ENCODE measurements at places on chromosomes 7 and 10. TPM values are rescaled to one million over a fixed set of nuclear protein-coding genes. Genes with fewer than 3 reads are reported as not detected.

- no peak for DNase-seq
- no peaks in the 10 kb centered on the region for H3K36me3 ChIP-seq
- H3K27me3 ChIP-seq: no peaks in the 10 kb centered on the region
- H3K4me3 ChIP-seq: no peak overlapping the region
- peak overlapping the region; percentile 72 for H3K27ac ChIP-seq
Measured at GRCh38 chr10:29598851-29599311, 35.9 kb downstream of the SVIL start.

The ARHGEF5 gene
- 31.8 TPM for total RNA-seq

The ADIRF gene
- total RNA-seq: 1,074 TPM

- H3K4me1 ChIP-seq: no peaks in the 10 kb centered on the region
- no peaks in the 10 kb centered on the region for H3K27me3 ChIP-seq
- H3K36me3 ChIP-seq: no peaks in the 10 kb centered on the region
- no peak overlapping the region for H3K27ac ChIP-seq
- DNase-seq: no peak
- no peak overlapping the region for H3K4me3 ChIP-seq
Measured at GRCh38 chr7:78712111-78712510, 741.4 kb downstream of the MAGI2 start.

DNA sequence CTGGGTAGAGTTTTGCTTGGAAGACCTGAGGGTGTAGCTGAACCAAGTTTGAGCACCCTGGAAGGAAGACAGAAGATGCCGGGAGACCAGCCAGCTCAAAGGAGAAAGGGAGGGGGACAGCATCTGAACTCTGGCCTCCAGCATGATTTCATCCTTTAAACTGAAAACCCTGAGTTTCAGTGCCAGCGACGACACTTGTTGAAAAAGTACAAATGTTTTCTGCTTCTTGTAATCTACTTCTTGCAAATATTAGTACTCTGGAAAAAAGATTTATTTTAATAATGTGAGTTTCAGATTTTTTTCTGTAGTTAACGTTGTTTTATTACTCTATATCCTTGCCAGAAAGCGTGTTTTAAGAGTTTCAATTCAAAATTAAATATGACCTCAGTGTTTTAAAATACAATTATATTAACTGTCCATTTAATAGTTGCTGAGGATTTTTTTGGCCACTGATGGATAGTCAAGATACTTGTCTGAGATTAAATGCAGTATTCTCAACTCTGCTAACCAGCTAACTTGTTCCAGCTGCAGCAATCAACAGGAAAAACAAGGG, 227.7 kb downstream of the MGMT start:
- H3K4me3 ChIP-seq: peak overlapping the region; percentile 11
- peak; percentile 27 for DNase-seq
- H3K4me1 ChIP-seq: peaks cover 15% of the 10 kb centered on the region
- H3K36me3 ChIP-seq: no peaks in the 10 kb centered on the region

The ASIC3 gene
- total RNA-seq: 1.3 TPM

The LEP gene
- total RNA-seq: 41.6 TPM

DNA sequence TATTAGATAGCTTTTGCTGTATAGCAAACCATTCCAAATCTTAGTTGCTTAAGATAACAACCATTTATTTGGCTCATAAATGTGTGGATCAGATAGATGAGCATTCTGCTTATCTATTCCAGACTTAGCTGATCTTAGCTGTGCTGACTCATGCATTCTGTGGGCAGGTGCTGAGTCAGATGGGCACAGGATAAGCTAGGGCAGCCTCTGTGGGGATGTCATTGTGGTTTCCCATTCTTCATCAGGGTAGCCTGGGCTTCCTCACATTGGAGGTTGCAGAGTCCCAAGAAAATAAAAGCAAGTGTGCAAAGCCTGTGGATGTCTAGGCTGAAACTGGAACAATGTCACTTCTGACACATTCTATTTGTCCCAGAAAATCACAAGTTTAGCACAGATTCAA, 917.0 kb downstream of the TYW1 start:
- no peak for DNase-seq
- no peaks in the 10 kb centered on the region for H3K27me3 ChIP-seq
- H3K4me1 ChIP-seq: no peaks in the 10 kb centered on the region
- no peak overlapping the region for H3K27ac ChIP-seq

DNA sequence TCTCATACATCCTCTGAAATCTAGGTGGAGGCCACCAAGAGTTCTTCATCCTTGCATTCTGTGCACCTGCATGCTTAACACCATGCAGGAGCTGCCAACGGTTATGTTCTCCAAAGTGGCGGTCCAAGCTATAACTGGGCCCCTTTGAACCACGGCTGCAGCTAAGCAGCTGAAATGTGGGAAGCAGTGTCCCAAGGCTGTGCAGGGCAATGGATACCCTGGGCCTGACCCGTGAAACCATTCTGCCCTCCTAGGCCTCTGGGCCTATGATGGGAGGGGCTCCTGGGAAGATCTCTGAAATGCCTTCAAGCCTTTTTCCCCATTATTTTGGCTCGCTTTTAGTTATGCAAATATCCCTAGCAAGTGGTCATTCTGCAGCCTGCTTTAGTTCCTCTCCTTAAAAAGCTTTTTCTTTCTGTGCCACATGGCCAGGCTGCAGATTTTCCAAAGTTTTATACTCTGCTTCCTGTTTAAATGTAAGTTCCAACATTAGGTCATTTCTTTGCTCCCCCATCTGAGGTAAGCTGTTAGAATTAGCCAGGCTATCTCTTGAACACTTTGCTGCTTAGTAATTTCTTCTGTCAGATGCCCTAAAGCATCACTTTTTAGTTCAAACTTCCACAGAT, 7.7 kb upstream of the GTPBP4 start:
- H3K27ac ChIP-seq: no peak overlapping the region
- H3K36me3 ChIP-seq: no peaks in the 10 kb centered on the region
- DNase-seq: no peak
- no peak overlapping the region for H3K4me3 ChIP-seq
- H3K4me1 ChIP-seq: no peaks in the 10 kb centered on the region
- H3K27me3 ChIP-seq: no peaks in the 10 kb centered on the region

GRCh38 chr7:14125998-14126397, 136.5 kb upstream of the ETV1 start:
- H3K4me1 ChIP-seq: no peaks in the 10 kb centered on the region
- no peak overlapping the region for H3K4me3 ChIP-seq
- H3K27me3 ChIP-seq: no peaks in the 10 kb centered on the region

GRCh38 chr7:22662036-22662435, 65.0 kb upstream of the IL6 start:
- H3K36me3 ChIP-seq: no peaks in the 10 kb centered on the region
- no peaks in the 10 kb centered on the region for H3K4me1 ChIP-seq
- H3K4me3 ChIP-seq: no peak overlapping the region
- no peaks in the 10 kb centered on the region for H3K27me3 ChIP-seq
- no peak for DNase-seq
- no peak overlapping the region for H3K27ac ChIP-seq

The NOLC1 gene
- 65.5 TPM for total RNA-seq

DNA sequence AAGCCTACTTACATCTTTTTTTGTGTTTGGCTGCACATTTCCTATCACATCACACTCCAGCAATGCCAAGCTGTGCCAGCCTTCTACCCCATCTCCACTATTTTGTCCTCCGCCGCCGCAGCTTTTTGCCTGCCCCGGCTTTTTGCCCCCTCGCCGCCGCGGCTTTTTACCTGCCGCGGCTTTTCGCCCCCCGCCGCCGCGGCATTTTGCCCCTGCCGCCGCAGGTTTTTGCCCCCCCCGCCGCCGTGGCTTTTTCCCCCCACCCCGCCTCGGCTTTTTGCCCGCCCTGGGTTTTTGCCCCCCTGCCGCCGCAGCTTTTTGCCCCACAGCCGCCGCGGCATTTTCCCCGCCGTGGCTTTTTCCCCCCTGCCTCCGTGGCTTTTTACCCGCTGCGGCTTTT, 506.0 kb downstream of the ZNF37A start:
- no peaks in the 10 kb centered on the region for H3K36me3 ChIP-seq
- H3K27me3 ChIP-seq: no peaks in the 10 kb centered on the region
- no peaks in the 10 kb centered on the region for H3K4me1 ChIP-seq
- H3K27ac ChIP-seq: no peak overlapping the region

The GOLGA7B gene
- total RNA-seq: 3.2 TPM

GRCh38 chr7:100823140-100823525, 4.2 kb downstream of the EPHB4 start:
- no peak overlapping the region for H3K4me3 ChIP-seq
- no peaks in the 10 kb centered on the region for H3K27me3 ChIP-seq
- DNase-seq: no peak
- H3K4me1 ChIP-seq: no peaks in the 10 kb centered on the region
- no peak overlapping the region for H3K27ac ChIP-seq

DNA sequence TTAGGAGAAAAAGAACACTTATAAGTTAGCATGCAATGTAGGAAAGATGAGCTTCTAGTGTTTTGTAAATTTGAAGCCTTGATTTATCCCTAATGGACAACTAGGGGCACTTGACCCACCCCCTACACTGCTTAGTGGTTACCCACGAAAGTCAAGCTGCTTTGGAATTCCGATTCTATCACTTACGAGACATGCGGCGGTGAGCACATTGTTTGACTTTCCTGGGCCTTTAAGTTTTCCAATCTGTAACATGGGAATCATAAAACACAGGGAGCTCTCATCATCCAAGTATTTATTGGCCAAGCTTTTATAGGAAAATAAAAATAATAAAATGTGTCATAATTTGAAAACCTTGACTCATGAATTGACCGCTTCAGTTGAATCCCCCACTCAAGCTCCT, 78.7 kb upstream of the PDK4 start:
- no peaks in the 10 kb centered on the region for H3K27me3 ChIP-seq
- no peaks in the 10 kb centered on the region for H3K4me1 ChIP-seq
- H3K4me3 ChIP-seq: no peak overlapping the region
- no peaks in the 10 kb centered on the region for H3K36me3 ChIP-seq
- no peak overlapping the region for H3K27ac ChIP-seq
- no peak for DNase-seq

The SAP25 gene
- 0.98 TPM for total RNA-seq

- DNase-seq: no peak
- no peak overlapping the region for H3K27ac ChIP-seq
- H3K4me1 ChIP-seq: no peaks in the 10 kb centered on the region
- peak overlapping the region; percentile 54 for H3K4me3 ChIP-seq
- no peaks in the 10 kb centered on the region for H3K27me3 ChIP-seq
Measured at GRCh38 chr10:79905322-79906314, 43.3 kb downstream of the SFTPD start.

DNA sequence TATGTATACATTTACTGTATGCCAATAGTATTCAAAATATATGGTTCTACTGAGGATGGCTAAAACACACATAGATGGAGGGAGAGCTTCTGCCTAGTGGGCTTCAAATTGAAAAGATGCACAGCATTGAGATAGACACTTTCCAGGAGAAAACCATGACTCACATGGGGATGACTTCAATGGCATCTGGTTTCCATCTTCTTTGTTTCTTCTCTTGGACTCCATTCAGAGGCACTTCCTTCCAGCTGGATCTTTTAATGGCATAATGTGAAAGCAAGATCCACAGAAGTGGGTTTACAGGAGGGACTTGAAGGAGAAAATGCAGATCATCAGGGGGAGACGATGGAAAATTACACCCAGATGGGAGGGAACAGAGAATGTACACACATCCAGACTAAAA, 84.9 kb downstream of the ZNF365 start:
- DNase-seq: no peak
- no peak overlapping the region for H3K4me3 ChIP-seq
- H3K27ac ChIP-seq: peak overlapping the region; percentile 48
- H3K27me3 ChIP-seq: no peaks in the 10 kb centered on the region
- no peaks in the 10 kb centered on the region for H3K36me3 ChIP-seq

The ANKRD30A gene
- 725 TPM for total RNA-seq

GRCh38 chr7:155189590-155189989, 108.1 kb upstream of the INSIG1 start:
- H3K27me3 ChIP-seq: no peaks in the 10 kb centered on the region
- no peak for DNase-seq
- H3K4me3 ChIP-seq: no peak overlapping the region
- H3K27ac ChIP-seq: no peak overlapping the region

DNA sequence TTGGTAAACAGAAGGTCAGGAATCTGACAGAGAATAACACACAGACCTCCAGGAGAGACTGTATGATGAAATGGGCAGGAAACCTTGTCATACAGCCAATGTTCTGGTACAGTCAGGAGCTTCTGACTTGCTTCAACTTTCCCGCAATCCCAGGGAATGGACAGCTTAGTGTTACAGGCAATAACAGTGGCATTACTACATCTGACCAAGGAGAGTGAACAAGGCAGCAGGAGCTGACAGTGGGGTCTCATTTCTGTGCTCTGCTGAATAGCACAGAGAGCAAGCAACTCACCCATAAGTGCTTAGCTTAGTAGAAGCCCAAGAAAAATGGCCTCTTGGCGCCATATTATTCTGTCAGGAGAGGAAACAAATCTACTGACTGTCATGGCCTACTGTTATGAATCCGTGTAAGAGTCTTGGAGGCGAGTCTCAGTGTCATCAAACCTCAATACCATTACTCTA, 186.2 kb upstream of the MTPN start:
- DNase-seq: no peak
- no peaks in the 10 kb centered on the region for H3K4me1 ChIP-seq
- no peaks in the 10 kb centered on the region for H3K36me3 ChIP-seq

The CACNB2 gene
- 0.48 TPM for total RNA-seq

DNA sequence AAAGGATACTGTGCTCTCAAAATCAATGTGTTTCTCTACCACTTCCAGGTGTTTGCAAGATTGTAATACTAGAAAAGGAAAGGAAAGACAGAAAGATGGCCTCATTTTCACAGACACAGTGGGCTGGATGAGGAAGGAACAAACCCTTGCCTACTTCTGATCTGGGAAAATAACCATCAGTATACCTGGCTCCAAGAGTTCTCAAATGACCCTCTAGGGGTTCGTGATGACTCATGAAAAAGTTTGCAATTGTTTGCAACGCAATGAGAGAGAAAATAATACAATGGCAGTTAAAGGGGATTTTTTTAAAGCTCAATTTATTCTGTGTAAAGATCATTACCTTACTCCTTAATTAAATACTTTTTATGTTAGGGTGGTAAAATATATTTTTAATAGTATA, 197.6 kb upstream of the INHBA start:
- H3K27me3 ChIP-seq: no peaks in the 10 kb centered on the region
- no peaks in the 10 kb centered on the region for H3K4me1 ChIP-seq
- no peaks in the 10 kb centered on the region for H3K36me3 ChIP-seq
- no peak overlapping the region for H3K4me3 ChIP-seq
- no peak overlapping the region for H3K27ac ChIP-seq

GRCh38 chr7:28479507-28479947, 67.2 kb downstream of the CREB5 start:
- no peaks in the 10 kb centered on the region for H3K36me3 ChIP-seq
- H3K4me3 ChIP-seq: no peak overlapping the region
- H3K4me1 ChIP-seq: no peaks in the 10 kb centered on the region
- H3K27ac ChIP-seq: no peak overlapping the region

DNA sequence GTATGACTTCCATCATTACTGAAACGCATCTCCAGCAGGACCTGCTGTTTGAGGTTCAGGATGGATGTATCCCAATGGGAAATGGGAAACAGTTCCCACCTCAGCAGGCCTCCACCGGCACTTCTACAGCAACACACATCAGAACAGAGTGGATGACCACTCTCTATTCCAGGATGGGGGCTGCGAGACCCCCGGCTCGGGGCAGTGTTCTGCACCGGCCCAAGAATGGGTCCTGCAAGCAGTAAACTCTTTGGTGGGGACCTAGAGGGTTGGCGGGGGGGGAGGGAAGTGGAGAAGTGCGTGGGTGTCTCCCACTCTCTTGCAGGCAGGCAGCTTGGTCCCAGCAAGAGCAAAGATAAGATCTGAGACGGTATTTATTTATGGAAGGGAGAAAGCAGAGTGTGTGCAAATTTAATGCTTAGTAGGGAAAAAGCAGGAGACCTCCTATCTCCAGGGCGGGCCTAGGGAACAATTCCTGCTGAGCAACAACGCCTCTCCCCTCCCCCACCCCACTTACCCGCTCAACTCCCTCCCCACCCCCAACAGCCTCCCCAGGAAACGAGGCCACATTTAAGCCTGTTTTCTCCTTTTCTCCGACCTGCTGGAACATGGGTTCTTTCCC, 4.0 kb downstream of the SFMBT2 start:
- H3K27ac ChIP-seq: peak overlapping the region; percentile 75
- peaks cover 6% of the 10 kb centered on the region for H3K4me1 ChIP-seq
- H3K36me3 ChIP-seq: no peaks in the 10 kb centered on the region
